ENCODE measurements at places on chromosomes 1 and 21. TPM values are rescaled to one million over a fixed set of nuclear protein-coding genes. Genes with fewer than 3 reads are reported as not detected.

TDRD10 gene
- total RNA-seq = not detected

ODR4 gene
- total RNA-seq = 14.2 TPM

ARHGEF10L gene
- total RNA-seq = 5.0 TPM

CHRM3 gene
- not detected for total RNA-seq

S100A9 gene
- not detected for total RNA-seq

SFT2D2 gene
- total RNA-seq = 42.2 TPM

KCNA3 gene
- under 0.01 TPM for total RNA-seq

TMEM52 gene
- 0.28 TPM for total RNA-seq

TEKT2 gene
- total RNA-seq = not detected

CLCA1 gene
- total RNA-seq = not detected

ACTA1 gene
- total RNA-seq = not detected

HCRTR1 gene
- total RNA-seq = not detected

ADCY10 gene
- total RNA-seq = under 0.01 TPM

SLC1A7 gene
- not detected for total RNA-seq

JUN gene
- total RNA-seq = 51.1 TPM

CFHR4 gene
- total RNA-seq = not detected

NBPF26 gene
- total RNA-seq = 13.1 TPM

RGSL1 gene
- not detected for total RNA-seq

FCRL2 gene
- total RNA-seq = not detected

SPRR4 gene
- total RNA-seq = not detected

SYCP1 gene
- not detected for total RNA-seq

DYNLT5 gene
- total RNA-seq = 0.18 TPM

RGS8 gene
- not detected for total RNA-seq

PATJ gene
- total RNA-seq = 3.4 TPM

SLC6A17 gene
- total RNA-seq = 0.54 TPM

WNT3A gene
- total RNA-seq = not detected

MAP3K6 gene
- total RNA-seq = 5.3 TPM

C4BPA gene
- not detected for total RNA-seq

CDK18 gene
- total RNA-seq = 0.28 TPM

SMCP gene
- not detected for total RNA-seq

C8A gene
- total RNA-seq = not detected

LEFTY1 gene
- total RNA-seq = not detected

KRTAP10-1 gene
- not detected for total RNA-seq

LCE2A gene
- not detected for total RNA-seq

PIGR gene
- not detected for total RNA-seq

OLIG2 gene
- total RNA-seq = not detected

AMPD1 gene
- total RNA-seq = not detected
